G401 (cell line): ENCODE measurements at places on chromosomes 3 and 15.

DNA sequence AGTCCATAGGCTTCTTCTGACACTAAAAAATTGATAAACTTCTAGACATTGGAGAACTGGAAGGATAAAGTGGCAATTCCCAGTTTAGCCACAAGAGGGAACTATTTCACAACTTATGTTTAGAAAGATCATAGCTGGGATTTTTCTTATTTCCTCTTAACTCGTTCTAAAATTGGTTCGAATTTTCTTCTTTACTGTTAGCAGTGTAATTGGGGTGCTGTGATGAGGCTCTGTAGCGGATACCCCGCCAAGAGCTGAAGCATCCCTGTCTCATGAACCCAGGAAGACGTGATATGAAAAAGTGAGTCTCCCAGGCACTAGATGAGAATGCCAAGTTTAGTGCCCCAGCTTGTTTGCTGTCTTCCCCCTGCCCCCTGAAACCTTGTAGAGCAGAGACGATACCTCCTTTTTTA lies 85.1 kb downstream of the PDCD6IP start:
- peak; percentile 81 for DNase-seq

- DNase-seq = no peak
These were observed 283.7 kb upstream of the GBE1 start for GRCh38 chr3:82044930-82045705.

- peak; percentile 35 for DNase-seq
These were observed 123.3 kb upstream of the BFSP2 start for GRCh38 chr3:133276594-133276993.

DNA sequence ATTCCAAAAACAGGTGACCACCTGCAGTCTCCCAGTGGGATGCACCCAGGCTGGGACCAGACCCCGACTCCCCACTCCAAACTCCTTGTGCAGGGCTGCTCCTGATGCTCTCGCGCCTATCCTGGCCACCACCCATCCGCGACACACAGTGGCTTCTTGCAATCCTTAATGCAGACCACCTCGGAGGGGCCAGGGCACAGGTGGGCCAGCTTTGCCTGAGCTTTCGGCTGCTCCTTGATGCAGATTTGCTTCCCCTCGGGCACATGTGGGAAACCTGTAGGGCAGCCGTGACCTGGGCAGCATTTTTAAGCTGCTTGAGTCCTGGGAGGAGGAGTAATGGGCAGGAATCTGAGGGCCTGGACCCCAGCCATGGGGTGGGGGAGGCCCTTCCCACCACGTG lies 18.9 kb downstream of the SLC6A11 start:
- no peak for DNase-seq

DNA sequence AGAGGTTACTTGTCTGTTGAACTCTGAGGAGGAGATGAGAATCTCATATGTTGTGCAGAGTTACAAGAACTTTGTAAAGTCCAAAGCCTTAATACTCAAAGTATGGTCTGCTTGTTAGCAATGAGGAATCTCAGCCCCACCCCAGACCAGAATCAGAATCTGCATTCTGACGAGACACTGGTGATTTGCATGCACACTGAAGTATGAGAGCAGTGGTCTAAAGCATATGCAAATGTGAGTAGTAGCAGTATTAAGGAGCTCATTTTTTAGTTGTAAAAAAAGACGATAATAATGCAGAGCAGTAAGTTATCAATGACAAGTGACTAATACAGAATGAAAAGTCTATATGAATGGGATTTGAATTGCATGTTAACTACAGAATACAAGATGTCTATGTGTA lies 327.7 kb downstream of the RYR3 start:
- no peak for DNase-seq

DNA sequence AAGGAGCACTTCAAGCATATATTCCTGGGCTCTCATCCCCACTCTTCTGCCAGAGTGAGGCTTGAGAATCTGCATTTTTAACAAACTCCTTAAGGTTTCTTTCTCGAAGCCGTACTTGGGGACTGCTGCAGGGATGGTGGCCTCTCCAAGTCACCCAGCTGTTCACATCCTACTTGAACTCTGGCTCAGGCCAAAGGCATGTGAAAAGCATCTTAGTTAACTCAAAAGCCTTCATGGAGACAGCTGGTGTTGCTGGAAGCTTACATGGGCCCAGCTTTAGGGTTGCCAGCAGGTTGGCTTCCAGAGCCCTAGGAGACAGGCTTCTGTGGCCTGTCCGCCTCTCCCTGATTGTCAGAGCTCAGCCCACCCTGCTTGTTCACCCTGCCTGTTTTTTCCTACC lies 139.2 kb downstream of the THSD4 start:
- DNase-seq = no peak

GRCh38 chr3:130509008-130509407 lies 8.0 kb upstream of the COL6A6 start:
- DNase-seq = no peak

- DNase-seq = no peak
These were observed 235.2 kb downstream of the GABRB3 start for GRCh38 chr15:26537663-26538062.

DNA sequence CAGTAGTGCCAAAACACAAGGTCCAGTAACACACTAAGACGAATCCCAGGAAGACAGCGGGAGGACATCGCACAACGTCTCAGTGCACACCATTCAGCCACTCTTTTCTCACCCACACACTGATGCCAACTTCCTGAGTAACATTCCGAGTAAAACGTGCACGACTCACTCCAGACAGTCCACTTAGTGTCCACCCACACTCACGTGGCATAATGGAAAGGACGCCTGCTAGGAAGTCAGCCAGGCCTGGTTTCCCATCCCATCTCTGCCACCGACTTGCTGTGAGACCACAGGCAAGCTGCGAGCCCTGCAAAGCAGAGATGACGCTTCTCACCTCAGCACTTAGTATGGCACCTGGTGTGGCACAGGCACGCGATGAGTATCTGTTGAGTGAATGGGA lies 36.8 kb upstream of the VGLL4 start:
- no peak for DNase-seq

GRCh38 chr3:64138046-64138445 lies 87.2 kb downstream of the PRICKLE2 start:
- DNase-seq = no peak

- DNase-seq = no peak
These were observed 7.5 kb downstream of the MORF4L1 start for GRCh38 chr15:78880242-78880533.

DNA sequence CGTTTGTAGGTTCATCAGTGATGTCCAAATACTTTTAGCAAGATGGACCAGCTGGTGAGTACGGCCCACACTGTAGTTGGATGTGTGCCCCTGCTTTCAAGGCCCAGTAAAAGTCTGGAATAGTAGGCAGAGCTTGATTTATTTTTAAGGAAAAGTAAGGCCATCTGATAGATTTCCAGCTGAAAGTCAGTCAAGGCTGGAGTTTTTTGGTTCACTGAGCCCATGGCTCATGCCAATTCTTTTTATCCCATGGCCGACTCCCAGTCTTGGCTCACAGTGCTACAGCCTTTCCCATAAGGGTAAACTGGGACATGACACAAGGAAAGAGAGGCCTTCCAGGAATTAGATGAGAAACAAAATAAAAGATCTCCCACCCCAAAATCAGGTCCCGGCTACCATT lies 13.5 kb downstream of the CCDC80 start:
- peak; percentile 6 for DNase-seq

DNA sequence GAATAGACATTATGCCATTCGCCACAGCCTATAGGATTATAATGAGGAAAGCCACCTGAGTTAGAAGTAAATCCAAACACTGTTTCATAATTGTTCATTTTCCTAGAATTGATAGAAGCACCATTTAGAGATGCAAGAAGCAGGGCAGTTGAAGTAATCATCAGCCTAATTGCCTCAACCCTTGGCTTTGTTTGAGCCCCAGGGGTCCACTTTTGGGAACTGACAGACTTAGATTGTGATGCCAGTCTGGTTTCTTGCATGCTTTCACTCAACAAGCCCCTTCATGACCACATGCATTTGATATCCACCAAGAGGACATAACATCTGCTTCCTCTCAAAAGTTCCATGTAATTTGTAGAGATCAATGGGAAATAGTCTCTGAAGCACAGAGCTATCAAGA lies 97.2 kb upstream of the COL8A1 start:
- no peak for DNase-seq

GRCh38 chr15:73985101-73985873 lies 6.8 kb downstream of the STOML1 start:
- no peak for DNase-seq

- peak; percentile 83 for DNase-seq
These were observed 2.3 kb upstream of the TMEM266 start for GRCh38 chr15:76057332-76058000.

DNA sequence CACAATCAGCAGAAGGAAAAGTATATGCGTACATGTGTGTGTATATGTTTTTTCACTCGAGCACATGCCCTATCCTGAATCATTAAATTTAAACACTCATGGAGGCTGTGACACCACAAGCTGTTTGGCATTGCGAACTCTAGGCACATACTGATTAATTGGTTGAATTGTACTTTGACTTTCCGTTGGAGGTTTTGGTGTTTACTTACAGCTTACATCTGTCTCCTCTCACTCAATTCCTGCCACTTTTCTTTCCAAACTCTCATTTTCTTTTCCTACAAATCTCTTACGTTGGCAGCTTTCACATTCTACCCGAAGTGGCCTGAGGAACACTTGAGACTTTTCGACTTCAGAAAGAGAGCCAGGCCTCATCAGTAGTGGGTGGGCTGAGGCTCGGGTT lies 434.1 kb upstream of the SEMA6D start:
- no peak for DNase-seq

DNA sequence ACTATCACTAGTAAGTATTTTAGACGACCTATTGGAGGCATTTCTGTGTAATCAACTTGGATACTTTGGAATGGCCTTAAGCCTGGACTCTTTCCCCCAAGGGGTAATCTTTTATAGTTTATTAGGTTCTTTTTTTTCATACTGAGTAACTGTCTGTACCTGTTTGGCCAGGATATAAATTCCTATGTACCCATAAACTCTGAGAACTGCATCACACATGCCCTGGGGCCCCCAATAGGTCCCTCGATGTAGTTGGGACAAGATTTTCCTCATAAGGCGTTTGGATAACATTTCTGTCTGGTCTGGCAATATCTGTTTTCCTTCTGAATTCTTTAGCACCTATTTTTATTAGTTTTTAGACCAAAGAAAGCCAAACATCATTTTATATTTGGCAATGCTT lies 86.4 kb upstream of the WNT7A start:
- no peak for DNase-seq

DNA sequence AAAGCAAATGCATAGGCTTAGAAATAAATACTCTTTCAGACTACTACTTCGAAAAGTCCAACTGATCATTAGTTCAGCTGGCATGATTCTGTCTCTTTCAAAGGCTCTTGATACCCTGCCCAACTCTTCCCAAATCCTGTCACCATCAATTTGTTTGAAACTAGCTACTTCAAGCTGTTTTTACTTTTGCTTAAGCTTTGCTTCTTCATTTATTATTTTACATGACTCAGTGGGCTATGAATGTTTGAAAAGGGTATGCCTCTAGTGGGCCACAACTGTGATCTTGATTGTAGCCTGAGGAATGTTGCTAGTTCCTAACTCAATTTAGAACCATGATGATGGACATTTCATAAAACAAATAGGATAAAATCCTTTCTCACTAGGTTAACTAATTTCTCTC lies 340.8 kb downstream of the NAALADL2 start:
- no peak for DNase-seq

DNA sequence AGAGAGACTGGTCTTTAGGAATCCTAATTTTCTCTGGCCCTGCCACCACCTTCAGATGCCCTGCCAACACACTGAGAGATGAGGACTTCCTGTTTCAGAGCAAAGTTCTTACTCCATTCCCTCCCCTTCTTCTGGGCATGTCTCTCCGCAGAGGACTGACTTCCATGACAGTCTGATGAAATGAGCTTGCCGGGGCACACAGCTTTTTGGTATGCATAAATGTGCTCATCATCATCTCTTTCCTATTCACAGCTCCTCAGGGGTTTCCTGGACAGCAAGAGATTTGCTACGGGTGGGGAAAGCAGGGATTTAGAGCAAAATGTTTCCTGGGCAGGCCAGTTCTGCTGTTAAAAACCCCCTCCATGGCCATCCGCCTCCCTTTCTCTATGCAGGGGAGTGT lies 27.6 kb upstream of the SEMA6D start:
- DNase-seq = peak; percentile 9

GRCh38 chr15:57698991-57699390 lies 7.5 kb upstream of the POLR2M start:
- DNase-seq = no peak

GRCh38 chr3:192834428-192834827 lies 83.2 kb downstream of the MB21D2 start:
- DNase-seq = no peak

DNA sequence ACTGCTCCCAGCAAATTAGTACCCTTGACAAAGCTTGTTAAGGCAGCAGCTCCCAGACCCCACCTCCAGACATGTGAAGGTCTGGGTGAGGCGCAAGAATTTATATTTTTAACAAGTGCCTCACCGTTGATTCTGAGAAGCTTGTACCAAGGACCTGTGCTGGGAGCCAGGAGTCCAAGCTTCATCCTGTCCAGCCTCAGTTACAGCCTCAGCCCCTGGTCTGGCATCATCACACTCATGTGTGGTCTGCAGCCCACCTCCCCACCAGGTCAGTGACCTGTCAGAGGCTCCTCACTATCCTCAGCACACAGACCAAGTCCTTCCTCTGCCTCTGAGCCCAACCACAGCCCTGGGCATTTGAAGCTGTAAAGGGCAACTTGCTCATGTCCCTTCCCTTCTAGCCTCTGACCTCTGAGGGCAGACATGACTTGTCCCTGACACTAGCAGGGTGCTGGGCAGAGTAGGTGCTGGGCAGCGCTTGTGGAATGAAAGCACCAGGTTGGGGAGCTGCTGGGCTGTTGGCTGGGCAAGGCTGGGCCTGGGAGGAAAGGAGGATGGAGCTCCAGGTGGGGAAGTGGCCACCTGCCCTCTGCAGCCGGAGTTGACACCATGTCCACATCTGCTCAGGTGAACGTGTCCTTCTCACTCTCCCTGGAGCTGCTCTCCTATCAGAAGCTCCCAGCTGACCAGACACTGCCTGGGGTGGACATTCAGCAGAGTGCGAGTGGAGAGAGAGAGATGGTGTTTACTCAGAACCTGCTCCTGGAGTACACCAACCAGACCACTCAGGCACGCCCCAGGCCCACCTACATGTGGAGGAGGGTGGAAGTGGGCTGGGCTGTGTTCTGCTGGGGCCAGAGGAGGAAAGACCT lies 16.9 kb downstream of the ACAA1 start:
- DNase-seq = no peak

DNA sequence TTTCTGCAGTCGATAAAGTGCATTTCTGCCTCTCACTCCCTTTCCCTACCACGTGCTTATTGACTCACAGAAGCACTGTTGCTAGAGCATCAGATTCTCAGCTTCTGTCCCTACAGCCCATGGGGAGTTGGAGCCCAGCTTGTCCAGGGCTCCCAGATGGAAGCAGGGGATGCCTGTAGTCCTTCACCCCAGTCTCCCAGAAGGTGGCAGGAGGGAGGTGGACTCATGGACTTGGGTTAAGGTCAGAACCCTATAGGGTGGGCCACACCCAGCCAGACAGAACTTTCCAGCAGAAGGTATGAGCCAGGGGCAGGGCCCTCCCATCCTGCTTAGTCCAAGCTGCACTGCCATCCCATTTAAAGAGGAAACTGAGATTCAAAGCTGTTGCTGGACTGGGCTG lies 33.1 kb upstream of the SEMA3F start:
- peak; percentile 30 for DNase-seq

GRCh38 chr3:56864090-56864489 lies 62.3 kb upstream of the ARHGEF3 start:
- DNase-seq = no peak
